Anterior cingulate cortex (tissue), 58 donors: ENCODE measurements at places on chromosomes 5 and 9.

DNA sequence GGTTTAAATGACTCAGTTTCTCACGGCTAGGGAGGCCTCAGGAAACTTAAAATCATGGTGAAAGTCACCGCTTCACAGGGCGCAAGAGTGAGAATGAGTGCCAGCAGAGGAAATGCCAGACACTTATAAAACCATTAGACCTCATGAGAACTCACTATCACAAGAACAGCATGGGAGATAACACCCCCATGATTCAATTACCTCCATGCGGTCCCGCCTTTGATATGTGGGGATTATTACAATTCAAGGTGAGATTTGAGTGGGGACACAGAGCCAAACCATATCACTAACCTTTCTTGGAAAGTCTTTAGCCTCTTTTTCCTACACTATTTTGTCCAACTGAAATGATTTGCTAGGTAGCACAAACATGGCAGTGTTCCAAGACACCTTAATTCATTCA is 533.9 kb upstream of the NUDT12 start:
- no peak for DNase-seq

DNA sequence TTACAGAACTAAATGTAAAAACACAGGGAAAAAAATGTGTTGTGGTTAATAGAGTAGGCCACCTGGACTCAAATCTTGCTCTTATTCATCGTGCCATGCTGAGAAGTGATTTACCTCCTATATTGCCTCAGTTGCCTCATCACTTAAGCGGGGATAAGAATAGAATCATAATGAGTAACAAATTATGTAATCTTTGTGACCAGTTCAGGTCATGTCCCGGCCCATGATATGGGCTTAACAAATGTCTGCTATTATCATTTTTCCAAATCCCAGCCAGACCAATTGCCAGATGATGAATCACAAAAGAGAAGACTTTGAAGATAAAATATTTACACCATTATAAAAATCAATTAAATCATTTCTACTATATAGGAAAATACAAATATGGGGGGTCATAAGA is 89.8 kb downstream of the CDH6 start:
- DNase-seq: no peak

DNA sequence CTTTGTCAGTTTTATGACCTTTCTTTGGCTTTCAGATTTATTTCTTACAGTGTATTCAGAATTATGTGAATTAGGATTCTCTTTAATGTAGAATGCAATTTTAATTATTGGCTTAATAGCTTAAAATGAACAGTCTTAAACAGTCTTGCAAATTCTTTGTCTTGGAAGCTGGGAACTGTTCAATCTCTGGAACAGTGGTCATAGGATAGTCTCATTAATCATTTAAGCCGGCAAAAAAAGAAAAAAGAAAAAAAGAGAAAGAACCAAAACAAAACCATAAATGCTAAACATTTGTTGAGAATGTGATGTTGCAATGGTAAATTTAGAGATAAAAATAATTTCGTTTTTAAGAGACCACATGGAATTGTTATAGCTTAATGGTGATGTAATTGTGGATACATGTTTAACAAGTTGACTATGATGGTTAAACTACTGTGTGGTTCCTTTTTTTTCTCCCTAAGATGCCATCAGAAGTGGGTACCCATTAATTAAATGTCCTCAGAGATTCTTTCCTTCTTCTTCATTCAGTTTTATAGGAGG is 61.6 kb downstream of the NNT start:
- no peak for DNase-seq

DNA sequence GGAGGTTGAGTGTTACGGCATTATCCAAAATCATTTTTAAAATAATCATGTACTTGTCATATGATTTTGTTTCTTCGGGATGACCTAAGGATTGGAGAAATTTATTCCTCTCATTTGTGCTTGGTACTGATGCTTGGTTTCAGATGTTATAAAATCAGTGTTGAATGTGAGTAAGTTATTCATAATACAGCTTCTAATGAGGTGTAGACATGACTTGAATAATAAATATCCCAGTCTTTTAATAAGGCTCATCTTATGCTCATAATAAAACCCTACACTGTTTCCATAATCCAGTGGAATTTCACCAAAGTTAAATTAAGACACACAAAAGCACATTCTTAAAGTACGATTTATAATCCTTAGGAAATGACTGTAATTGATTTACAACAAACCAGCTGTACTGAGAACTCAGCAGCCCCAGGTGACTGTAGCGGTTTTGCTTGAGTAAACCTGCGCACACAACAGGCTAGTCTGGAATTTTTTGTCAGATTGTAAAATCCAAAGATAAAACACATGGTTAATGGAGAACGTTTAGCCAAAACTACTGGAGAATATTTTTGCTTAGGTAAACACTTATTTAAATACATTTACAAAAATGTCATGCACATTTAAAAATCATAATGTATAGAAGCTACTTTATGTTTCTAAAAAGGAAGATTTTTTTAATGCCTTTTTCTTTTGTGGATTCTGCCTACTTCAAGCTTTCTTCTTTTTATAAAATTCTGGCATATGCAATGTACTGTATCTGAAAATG is 609.8 kb upstream of the GRAMD2B start:
- no peak for DNase-seq
